Activated naive CD4-positive, alpha-beta T cell treated with anti-CD3 and anti-CD28 coated beads for 36 hours (primary cell): ENCODE measurements at places on chromosomes 12 and 14.

- no peak for DNase-seq
Measured at GRCh38 chr12:96176575-96176974, 17.6 kb upstream of the ELK3 start.

- no peak for DNase-seq
Measured at GRCh38 chr14:58465421-58465820, 37.9 kb downstream of the KIAA0586 start.

DNA sequence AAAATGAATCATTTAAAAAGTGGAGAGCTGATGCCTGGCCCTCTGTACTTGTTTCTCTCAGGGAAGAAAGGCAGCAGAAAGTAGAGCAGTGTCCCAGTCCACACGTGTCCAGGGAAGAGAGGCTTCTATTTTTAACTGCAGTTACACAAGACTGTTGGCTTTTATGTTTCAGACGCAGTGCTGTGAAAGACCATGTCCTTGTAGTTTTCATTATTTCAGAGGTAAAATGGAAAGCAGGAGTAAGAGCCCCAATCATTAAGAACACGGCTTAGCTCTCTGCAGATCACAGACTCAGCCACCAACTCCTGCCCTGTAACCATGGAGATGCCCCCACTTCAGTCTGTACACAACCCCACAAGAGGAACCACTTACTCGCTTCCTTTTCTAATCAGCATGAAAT is 336.3 kb downstream of the DAD1 start:
- no peak for DNase-seq

DNA sequence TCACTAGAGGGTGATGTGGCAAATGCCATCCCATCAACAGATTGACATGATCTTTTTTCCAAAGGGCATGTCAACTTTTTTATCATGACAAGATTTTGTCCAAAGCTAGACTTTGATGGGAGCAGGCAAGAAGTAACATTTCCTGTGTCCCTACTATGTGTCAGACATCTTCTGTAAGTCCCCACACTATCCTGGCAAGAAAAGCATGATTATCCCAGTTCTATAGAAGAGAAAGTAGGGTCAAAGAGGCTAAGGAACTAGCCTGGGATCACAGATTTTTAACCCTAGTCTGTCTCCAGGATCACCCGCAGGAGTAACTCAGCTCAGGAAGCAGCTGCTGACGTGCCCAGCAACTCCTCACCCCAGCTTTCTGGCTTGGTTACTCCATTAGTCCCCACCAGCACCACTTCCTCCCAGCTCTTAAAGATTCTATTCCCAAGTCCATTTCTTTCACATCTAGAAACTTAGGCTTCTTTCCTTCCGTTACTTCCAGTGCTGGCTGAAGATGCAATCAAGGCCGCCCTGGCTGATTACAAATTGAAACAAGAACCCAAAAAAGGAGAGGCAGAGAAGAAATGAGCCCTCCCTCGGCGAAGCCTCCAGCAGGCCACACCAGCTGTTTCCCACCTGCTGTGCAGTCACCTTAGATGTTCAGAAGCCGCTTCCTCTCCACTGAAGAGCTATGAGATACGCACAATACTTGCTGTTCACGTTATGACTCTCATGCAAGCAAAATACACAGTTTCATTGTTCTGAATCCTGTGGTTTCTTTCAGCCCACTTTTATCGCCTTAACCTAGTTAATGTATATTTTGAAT is 6.2 kb downstream of the ISCU start:
- peak; percentile 89 for DNase-seq

DNA sequence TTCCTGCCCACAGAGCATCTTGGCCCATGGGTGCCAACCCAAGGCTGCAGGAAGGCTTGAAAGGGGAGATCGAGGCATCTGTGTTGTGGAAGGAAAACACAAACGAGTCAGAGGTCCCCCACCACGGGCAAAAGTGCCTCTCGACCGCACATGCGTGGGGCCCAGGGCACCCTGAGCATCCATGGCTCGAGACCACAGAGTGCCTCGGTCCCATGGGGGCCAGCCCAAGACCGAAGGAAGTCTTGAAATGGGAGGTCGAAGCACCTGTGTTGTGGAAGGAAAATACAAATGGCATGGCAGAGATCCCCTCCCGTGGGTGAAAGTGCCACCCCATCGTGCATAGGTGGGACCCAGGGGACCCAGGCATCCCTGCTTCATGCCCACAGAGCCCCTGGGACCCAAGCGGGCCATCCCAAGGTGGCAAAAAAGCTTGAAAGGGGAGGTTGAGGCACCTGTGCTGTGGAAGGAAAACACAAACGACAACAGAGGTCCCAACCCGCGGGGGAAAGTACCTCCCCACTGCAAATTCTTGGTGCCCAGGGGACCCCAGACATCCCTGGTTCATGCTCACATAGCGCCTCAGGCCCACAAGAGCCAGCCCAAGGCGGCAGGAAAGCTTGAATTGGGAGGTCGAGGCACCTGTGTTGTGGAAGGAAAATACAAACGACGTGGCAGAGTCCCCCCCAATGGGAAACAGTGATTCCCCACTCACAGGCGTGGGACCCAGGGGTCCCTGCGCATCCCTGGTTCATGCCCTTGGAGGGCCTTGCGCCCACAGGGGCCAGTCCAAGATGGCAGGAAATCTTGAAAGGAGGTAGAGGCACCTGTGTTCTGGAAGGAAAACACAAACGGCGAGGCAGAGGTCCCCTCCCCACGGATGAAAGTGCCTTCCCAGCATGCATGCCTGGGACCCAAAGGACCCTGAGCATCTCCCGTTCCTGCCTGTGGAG is 373.0 kb downstream of the ALG10 start:
- DNase-seq = peak; percentile 1

DNA sequence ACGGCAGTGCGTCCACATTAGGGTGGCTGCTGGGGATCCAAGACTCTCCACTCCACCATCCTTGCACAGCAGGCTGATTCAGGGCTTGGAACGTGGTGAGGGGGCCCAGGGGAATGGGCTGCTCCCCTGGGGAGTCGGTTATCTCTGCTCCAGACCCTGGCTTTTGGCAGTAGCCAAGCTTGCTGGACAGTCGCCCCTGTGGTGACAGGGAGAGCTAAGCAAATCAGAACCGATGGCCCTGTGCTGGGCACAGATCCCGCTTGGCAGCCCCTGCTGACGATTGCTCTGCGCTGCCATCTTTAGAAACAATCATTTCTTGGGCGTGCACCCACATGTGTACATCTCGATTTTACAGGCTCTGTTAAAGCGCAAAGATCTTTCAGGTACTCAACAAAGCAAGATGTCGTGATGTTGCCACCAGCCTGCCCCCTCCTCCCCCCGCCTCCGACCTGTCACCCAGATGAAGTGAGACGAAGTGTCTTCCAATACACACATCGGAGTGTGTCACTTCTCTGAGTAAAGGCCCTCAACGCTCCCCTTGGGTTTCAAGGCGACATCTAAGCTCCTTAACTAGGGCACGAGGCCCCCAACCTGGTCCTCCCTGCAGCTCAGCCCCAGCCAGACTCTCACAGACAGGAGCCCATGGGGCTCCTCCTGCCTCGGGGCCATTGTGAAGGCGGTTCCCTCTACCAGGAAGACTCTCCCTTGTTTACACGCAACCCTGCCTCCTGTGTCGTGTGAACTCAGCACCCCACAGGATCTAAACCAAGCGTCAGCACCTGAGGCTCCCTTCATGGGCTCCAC is 55.6 kb downstream of the PITPNM2 start:
- no peak for DNase-seq

GRCh38 chr14:64550621-64551333 is 1.0 kb downstream of the PPP1R36 start:
- DNase-seq = no peak

- DNase-seq = no peak
Measured at GRCh38 chr12:114006482-114007425, 40.6 kb upstream of the RBM19 start.

DNA sequence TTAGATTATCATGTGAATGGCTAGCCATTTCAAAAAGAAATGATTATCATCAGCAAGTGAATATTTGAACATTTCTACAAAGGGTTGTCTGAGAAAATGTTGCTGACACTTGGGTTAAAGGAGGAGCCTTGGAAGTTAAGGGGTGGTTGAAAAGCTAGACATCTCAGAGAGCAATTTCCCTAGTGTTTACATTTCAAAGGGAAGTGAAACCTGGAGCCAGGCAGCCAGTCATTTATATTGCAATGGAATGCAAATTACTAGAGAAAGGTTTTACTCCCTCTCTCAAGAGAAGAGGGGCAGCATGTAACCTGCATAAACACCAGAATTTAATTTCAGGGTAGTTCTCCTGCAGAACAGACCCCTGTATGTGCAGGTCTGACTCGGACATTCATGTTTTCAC is 279.0 kb downstream of the SLC16A7 start:
- no peak for DNase-seq

GRCh38 chr14:94936401-94936892 is 166.5 kb upstream of the GSC start:
- no peak for DNase-seq
